ENCODE measurements at places on chromosomes 2 and 18. TPM values are rescaled to one million over a fixed set of nuclear protein-coding genes. Genes with fewer than 3 reads are reported as not detected.
A peak's percentile ranks its signal among the peaks of the same experiment; 100 is the strongest.

DNA sequence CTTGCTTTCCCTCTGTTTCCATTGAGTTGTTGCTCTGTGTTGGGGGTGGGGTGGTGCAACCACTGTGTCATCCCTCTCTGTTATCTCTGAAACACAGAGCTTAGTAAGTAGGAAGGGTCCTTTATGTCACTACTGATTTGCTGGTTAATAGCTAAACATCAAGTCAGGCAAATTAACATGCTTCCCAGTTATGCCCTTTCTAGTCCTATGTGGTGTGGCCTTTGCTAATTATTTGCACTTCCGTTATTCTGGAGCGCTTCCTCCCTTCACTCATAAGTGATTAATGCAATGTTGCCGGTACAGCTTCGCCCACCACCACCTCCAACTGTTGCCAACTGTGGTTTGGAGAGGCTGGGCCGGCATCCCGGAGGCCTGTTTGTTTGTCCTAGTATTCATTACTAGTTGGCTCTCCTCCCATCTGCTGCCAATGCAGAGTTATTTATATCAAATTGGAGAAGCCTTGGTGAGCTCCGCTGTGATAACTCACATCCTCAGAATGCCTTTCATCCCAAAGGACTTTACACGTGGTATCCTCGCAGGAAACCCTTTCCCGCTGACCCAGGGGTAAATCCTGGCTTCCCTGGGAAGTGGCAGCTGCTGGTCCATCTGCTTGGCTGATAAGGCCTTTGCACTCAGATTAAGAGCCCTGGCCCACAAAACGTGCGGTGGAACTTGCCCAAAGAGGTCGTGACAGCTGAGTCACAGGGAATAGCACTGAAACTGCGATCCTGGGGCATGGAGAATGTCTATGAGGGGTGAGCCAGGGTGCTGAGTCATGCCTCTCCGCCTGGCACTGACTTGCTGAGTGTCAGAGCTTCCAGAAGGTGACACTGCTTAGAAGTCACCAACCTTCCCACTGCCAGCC lies 72.0 kb upstream of the ZCCHC2 start:
- DNase-seq, result peak; percentile 91
- peaks cover 7% of the 10 kb centered on the region for H3K27me3 ChIP-seq
- H3K4me3 ChIP-seq, result no peak overlapping the region
- peaks cover 15% of the 10 kb centered on the region for H3K4me1 ChIP-seq

DNA sequence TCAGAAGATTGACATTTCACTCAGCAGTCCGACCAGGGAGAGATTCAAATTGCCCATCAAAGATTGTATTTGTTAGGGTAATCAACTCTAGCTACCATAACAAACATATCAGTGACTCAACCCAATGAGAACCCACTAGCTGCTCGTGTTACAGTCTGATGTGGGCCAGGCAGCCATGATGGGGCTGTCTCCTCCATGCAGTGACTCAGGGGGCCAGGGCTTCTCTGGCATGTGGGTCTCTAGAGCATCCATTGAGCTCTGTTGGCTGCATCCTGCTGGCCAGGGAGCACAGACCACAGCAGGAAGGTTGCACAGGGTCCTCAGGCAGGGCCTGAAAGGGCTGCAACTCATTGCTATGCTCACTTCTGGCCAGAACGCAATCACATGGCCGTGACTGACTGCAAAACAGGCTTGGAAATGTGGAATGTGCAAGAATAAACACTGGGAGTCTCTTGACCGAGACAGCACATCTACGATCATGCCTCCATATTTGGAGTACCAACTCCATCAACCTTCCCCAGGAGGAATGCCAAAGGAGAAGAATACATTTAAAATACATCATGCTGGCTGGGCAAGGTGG lies 216.8 kb downstream of the EIPR1 start:
- H3K4me3 ChIP-seq, result no peak overlapping the region
- no peaks in the 10 kb centered on the region for H3K36me3 ChIP-seq
- no peak overlapping the region for H3K27ac ChIP-seq
- H3K27me3 ChIP-seq, result no peaks in the 10 kb centered on the region

DNA sequence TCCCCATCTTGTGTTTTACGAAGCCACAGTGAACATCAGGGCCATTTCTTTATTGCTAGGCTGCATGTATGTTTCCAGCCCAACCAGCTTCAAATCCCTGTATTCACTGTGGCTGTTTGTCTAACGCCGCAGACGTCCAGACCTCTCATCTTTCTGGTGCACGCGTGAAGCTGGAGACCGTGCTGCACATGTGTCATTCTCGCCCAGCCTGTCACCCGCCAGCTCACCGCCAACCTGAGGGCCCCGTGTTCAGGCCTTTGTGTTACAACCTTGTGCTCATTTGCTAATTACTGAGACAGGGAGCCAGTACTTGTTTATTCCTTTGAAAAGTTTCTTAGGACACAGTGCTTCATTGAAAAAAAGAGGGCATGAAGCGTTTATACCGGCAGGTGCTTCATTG lies 21.4 kb downstream of the SALL3 start:
- H3K27me3 ChIP-seq, result peaks cover 3% of the 10 kb centered on the region
- H3K4me3 ChIP-seq, result no peak overlapping the region
- peak; percentile 79 for DNase-seq
- H3K36me3 ChIP-seq, result no peaks in the 10 kb centered on the region
- no peak overlapping the region for H3K27ac ChIP-seq
- no peaks in the 10 kb centered on the region for H3K4me1 ChIP-seq

DNA sequence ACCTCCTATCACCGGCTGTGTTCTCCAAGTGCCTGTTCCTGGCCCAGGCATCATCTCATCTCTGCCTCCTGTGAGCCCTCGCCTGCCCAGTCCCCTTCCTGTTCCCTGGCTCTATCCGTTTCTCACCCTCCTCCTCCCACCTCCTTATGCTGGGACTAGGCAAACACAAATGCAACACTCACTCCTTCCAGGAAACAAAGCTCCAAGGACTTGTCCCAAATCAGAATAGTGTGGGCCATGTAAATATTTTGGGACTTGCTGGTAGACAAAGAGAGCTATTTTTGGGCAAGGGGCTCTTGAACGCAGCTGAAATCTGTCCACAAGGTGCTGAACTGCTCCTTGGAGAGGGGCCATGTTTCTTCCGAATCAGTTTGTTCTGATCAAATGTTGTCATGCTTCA lies 25.3 kb downstream of the MBP start:
- H3K4me3 ChIP-seq, result no peak overlapping the region
- H3K36me3 ChIP-seq, result peaks cover 4% of the 10 kb centered on the region
- peak overlapping the region; percentile 62 for H3K27ac ChIP-seq
- peaks cover 54% of the 10 kb centered on the region for H3K4me1 ChIP-seq
- no peak for DNase-seq

- no peaks in the 10 kb centered on the region for H3K27me3 ChIP-seq
- H3K4me1 ChIP-seq, result no peaks in the 10 kb centered on the region
- H3K36me3 ChIP-seq, result no peaks in the 10 kb centered on the region
- H3K4me3 ChIP-seq, result no peak overlapping the region
- DNase-seq, result no peak
- H3K27ac ChIP-seq, result no peak overlapping the region
Measured at GRCh38 chr2:54073796-54074195, 41.6 kb upstream of the ACYP2 start.

GRCh38 chr2:23625726-23626125 lies 240.7 kb downstream of the KLHL29 start:
- no peaks in the 10 kb centered on the region for H3K27me3 ChIP-seq
- H3K4me3 ChIP-seq, result no peak overlapping the region
- H3K4me1 ChIP-seq, result peaks cover 66% of the 10 kb centered on the region
- no peak for DNase-seq

DNA sequence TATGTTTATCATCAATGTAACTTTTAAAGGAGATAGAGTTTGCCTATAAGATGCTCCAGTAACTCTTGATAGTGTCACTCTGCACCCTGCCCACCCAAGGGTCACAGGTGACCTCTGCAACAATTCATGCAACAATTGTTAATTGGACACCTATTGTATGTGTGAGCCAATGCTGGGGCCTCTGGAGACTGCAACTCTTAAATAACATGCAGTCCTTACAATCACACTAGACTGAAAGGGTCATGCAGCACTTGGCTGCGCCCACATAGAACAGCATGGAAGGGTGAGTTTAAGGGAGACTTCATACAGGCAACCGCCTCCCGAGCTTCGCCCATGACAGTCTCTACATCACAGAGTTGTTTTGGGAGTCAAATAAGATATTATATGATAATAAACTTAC lies 137.1 kb upstream of the TWIST2 start:
- H3K36me3 ChIP-seq, result no peaks in the 10 kb centered on the region
- H3K27ac ChIP-seq, result peak overlapping the region; percentile 81
- DNase-seq, result peak; percentile 86

DNA sequence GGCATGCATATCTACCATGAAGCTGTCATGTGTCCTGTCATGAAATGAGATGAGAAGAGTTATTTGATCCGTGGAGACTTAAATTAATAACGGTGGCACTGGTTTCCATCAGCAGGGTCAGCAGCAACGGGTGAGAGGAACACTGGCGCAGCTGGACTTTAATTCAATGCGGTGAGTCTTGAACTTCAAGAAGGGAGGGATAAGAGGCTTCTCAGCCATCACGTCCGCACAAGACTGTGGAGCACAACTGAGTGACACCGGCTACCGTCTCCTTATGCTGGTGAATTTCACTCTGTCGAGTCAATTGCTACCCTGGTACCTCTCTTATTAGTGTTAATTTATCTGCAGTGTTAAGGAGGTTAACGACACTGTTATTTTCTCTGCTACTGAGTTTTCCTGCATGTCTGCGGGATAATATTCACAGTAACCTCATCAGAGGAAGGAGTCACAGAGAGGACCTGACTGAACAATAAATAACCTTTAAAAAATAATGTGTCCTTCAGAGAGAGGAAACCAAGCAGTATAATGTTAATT lies 236.8 kb downstream of the EPHA4 start:
- no peaks in the 10 kb centered on the region for H3K27me3 ChIP-seq
- no peak overlapping the region for H3K4me3 ChIP-seq
- DNase-seq, result no peak
- no peaks in the 10 kb centered on the region for H3K4me1 ChIP-seq

DNA sequence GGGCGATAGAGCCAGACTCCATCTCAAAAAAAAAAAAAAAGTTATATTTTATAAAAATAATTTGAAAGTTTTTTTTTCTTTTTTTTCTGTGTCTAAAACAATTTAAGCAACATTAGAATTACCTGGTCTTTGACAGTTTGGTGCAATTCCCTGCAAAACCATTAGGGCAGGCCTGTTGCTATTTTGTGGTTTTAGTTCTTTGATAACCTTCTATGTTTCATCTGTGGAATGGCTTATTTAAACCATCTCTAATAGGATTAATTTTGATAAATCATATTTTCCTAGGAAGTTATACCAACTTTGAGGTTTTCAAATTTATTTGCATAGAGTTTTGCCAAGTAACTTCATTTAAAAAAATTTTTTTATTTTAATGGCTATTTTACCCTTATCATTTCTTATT lies 141.2 kb upstream of the TWIST2 start:
- DNase-seq, result no peak
- H3K4me3 ChIP-seq, result no peak overlapping the region
- no peaks in the 10 kb centered on the region for H3K36me3 ChIP-seq
- peaks cover 34% of the 10 kb centered on the region for H3K4me1 ChIP-seq
- H3K27ac ChIP-seq, result no peak overlapping the region
- H3K27me3 ChIP-seq, result no peaks in the 10 kb centered on the region

GRCh38 chr2:98455494-98455976 lies 10.9 kb downstream of the INPP4A start:
- no peaks in the 10 kb centered on the region for H3K36me3 ChIP-seq
- H3K4me1 ChIP-seq, result peaks cover 86% of the 10 kb centered on the region
- H3K27ac ChIP-seq, result peak overlapping the region; percentile 48
- H3K27me3 ChIP-seq, result no peaks in the 10 kb centered on the region
- no peak overlapping the region for H3K4me3 ChIP-seq
- DNase-seq, result no peak

GRCh38 chr2:163736433-163737189 lies 803 bp upstream of the FIGN start:
- peak overlapping the region; percentile 87 for H3K4me3 ChIP-seq
- H3K36me3 ChIP-seq, result no peaks in the 10 kb centered on the region
- H3K27me3 ChIP-seq, result no peaks in the 10 kb centered on the region
- peaks cover 16% of the 10 kb centered on the region for H3K4me1 ChIP-seq

DNA sequence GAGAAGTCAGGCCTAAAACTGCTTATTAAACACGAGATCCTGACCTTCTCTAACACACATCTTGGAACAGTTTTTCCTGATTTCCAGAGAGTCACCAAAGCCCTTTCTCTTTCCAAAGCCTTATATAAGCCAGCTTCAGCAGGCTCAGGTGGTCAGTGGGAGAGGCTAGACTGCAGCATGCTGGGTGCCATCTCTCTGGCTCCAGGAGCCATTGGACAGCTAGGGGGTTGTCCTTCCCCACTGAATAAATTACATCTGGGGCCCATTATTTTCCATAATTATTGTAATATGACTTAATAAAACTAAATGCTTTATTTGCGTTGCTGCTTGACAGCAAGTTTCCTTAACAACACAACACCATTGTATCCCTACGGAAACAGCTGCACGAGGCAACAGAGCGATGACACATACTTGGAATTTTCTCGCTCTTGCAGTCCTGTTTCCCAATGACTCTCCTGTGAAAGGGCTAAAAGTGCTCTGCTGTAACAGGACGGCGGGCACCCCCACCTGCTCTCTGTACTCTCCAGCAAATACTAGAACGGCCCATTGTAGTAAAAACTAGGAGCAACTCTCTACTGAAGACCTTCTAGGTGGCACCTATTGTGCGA lies 160.6 kb downstream of the RNF144A start:
- no peak for DNase-seq
- no peak overlapping the region for H3K4me3 ChIP-seq
- no peaks in the 10 kb centered on the region for H3K27me3 ChIP-seq
- peak overlapping the region; percentile 7 for H3K27ac ChIP-seq
- no peaks in the 10 kb centered on the region for H3K36me3 ChIP-seq

Gene RAB6C
- 0.26 TPM for total RNA-seq

Gene UBXN4
- total RNA-seq, result 45.5 TPM

Gene PARD6G
- total RNA-seq, result 10.9 TPM

Gene DPYSL5
- total RNA-seq, result 0.13 TPM

Gene C2orf78
- total RNA-seq, result not detected

Gene LYPD1
- 0.66 TPM for total RNA-seq

Gene LOXHD1
- total RNA-seq, result not detected

Gene SIGLEC15
- 0.17 TPM for total RNA-seq
